ENCODE measurements at places on chromosomes 4 and X.

DNA sequence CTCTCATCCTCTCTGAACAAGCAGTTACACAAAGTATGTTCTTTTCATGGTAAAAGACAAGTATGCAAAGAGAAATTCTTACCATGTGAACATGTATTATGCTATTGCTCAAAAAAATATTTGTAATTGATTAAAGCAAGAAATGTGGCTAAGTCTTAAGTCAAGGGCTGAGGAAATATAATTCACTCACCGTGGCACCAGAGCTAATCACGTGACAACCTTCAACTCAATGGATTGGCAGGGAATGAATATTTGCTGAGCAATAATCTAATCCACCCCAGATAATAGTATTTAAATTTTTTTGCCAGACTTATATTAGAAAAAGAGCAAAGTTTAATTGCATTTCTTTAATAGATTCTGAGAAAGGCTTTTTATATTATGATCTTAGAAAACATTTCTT lies 310.2 kb downstream of the HS3ST1 start:
- no peak for DNase-seq

DNA sequence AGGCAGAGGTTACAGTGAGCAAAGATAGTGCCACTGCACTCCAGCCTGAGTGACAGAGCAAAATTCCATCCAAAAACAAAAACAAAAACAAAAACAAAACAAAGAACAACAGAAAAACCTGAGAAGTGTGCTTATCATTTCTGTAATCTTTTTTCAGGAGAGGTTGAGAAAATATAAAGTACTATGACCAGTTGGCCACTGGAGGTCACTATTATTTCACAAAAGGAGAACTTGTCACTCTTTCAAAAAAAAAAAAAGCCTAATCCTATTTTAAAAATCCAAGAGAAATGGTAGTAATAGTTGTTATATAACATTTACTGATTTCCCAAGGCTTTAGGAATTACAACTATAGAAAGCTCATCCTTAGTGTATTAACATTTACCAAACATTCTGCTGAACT lies 24.9 kb upstream of the RNF150 start:
- DNase-seq: no peak

DNA sequence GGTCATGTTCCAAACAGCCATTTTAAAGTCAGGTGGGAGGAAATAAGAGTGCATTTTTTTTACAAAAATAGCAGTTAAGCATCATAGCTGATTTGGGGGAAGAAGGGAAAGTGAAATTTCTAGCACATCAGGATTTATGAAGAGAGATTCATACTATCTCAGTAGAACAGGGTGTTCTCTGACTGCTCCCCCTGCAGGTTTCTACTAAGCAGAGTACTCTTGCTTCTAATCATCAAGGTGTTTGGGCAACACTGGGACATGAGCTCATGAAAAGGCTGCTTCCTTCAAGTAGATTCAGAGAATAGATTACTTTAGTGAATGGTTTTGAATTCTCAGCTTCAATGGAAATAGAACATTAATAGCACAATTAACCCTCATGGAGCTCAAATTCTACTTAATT lies 591.4 kb upstream of the PCDH10 start:
- no peak for DNase-seq

- no peak for DNase-seq
Measured at GRCh38 chrX:148372925-148373324, 127.5 kb upstream of the AFF2 start.

DNA sequence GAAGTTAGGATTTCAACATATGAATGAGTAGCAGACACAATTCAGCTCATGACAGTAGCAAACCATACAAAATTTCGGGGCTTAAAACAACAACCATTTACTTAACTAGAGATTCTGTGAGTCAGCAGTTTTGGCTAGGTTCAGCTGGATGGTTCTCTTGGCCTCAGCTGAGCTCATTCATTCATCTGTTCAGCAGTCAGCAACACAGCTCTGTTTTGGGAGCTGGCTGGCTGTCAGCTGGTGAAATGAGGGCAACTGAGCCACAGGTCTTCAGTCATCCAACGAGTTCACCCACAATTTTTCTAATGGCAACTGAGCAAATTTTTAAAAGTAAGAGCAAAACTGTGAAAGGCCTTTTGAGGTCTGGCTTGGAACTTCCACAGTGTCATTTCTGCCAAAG lies 2005.1 kb upstream of the AGA start:
- no peak for DNase-seq

- DNase-seq: no peak
Measured at GRCh38 chrX:149433051-149433450, 72.1 kb downstream of the IDS start.

- DNase-seq: no peak
Measured at GRCh38 chrX:16312761-16313623, 145.7 kb downstream of the MAGEB17 start.

DNA sequence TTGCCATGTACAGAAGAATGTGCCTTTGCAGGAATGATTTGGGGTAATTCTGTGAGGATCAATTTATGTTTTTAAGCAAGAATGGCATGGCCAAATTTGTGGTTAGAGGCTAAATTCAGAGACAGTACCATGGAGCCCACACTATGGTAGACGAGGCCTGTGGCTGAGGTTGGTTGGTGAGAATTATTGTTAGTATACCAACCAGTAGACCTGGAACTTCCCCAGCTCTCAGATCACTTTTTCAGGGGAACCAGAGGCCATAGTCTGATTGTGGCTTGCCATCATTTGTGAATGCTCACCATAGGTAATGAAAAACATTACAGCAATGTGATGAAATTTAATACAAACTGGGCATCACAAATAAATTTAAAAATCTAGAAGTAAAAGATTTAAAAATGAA lies 56.3 kb downstream of the SHISA3 start:
- no peak for DNase-seq

- peak; percentile 33 for DNase-seq
Measured at GRCh38 chrX:119887721-119888425, 7.8 kb upstream of the AKAP14 start.

GRCh38 chrX:49308604-49309269 lies 5.3 kb downstream of the GAGE10 start:
- DNase-seq: no peak

- DNase-seq: no peak
Measured at GRCh38 chr4:133483600-133484246, 334.6 kb downstream of the PCDH10 start.

DNA sequence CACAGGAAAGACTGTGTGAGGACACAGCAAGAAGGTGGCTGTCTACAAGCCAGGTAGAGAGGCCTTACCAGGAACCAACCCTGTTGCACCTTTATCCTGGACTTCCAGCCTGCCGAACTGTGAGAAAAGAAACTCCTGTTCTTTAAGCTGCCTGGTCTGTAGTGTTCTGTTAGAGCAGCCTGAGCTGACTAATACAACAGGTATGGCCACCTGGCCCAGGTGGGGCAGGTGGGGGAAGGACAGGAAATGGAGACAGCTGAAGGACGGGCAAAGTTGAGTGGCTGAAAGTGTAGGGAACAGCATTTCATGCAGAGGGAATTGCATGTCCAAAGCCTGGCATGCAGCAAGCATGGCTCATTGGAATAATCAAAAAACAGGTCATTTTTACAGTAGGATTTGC lies 35.1 kb downstream of the CYTL1 start:
- no peak for DNase-seq

GRCh38 chr4:141705048-141705746 lies 68.8 kb downstream of the IL15 start:
- DNase-seq: no peak

Data from CD4-positive, CD25-positive, alpha-beta regulatory T cell (primary cell).